ENCODE measurements at places on chromosomes 2 and 18.

DNA sequence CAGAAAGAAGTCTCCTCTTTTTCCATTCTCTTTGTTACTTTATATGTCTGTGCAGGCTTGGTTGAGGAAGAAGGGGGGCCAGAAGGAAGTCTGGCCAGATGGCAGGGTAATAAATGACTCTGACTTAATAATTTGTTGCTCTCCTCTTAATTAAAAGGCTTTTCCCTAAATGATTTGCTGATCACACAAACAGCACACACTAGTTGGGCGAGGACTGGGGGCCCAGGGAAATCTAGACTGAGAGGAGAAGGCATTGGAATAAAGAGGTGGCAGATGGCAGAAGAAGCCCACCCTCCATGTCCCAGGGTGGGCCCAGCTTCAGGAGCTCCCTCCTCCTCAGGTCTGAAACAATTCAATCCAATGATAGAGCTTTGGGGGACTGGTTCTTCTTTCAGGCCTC is 12.7 kb upstream of the SMARCAL1 start:
- no peak for DNase-seq

DNA sequence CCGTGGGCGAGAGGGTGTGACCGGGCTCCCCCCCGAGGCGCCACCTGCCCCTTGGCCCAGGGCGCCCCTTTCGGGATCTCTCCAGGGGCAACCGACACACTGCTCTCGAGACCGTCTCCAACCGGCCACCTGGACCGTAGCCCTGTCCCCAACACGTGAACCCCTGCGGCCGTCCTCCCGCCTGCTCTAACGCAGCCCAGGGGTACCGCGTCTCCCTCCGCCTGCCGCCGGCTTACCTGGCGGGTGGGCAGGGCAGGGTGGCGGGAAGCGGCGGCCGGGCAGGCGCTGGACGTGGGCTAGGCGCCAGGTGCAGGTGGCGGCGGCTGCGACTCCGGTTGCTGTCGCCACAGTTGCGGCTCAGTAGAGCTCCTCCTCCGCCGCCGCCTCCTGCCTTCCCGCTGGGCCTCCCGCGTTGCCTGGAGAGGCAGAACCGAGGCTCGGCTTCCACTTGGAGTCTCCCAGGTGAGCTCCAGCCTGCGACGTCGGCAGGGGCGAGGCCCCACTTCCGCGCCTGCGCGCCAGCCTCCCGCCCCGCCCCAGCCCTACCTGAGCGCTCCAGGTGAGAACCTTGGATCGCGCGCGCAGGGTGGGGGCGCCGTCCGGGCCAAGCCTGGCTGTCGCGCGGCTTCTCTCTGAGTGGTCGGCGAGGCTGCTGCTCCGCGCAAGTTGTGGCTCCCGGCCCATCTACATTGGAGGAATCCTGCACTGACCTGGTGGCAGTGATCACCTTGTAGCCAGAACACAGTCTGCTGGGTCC is at the start of gene GALNT3:
GALNT3 (minus strand) TSS at position 469 of the 757 bp plus-strand sequence. CDS start 23,547 bp downstream, outside the sequence.
- peak; percentile 67 for DNase-seq

DNA sequence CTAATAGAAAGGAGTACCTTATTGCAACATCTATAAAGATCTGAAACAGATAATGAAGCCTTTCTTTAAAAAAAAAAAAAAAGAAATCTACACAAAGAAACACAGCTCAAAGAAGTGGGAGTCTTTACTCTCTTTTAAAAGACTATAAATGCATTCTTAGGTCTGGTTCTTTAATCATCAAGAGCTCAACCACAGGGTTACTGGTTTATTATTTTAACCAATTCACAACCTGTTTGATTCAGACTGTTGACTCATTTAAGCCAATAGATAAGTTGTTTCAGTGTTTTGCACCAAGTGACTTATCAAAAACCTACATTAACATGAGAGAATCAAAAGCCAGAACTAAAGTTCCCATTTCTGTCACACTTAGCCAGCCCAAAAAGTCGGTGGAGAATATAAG is 93.1 kb downstream of the TCF4 start:
- DNase-seq, result no peak

- no peak for DNase-seq
These were observed 346.8 kb upstream of the TCF4 start for GRCh38 chr18:55934821-55935220.

All from activated CD8-positive, alpha-beta memory T cell treated with anti-CD3 and anti-CD28 coated beads, Interleukin-2, amount 10 ng/mL, durations not matched to agents 7 days and 5 days (primary cell).